ENCODE measurements at places on chromosomes 5 and 9.

DNA sequence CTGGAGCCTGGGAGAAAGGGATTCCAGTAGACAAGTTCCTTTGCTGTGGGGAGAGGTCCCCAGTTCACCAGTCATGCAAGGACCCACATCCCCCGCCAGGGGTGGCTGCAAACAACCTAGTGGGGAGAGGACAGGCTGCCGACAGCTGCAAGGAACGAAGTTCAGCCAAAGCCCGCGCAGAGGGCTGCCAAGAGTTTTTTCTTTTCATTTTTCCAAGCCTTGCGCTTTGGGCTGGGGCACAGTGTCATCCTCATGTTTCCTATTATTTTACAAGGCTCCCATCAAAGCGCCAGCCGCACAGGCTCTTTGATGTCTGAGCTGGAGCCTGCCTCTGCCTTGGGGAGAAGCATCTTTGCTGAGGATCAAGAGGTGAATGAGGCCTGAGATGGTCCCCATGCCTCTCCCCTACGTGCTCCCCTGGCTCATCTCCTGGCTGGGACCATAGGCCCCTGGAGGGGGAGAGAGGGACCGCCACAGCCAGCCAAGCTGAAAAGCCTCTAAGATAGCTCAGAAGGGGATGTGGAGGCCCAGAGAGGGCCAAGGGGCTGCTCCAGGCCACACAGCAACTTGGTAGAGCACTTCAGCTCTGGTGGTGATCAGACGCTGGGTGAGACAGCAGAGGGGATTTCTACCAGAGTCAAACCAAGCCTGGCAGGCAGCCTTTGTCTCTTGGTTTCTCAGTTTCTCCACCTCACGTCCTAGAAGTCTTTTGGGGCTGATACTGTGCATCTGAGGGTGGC, 50.4 kb upstream of the SYNPO start:
- DNase-seq, result no peak

- no peak for DNase-seq
Observed at GRCh38 chr9:101907466-101907865, 169.0 kb upstream of the GRIN3A start.

GRCh38 chr5:68482199-68482598, 266.6 kb downstream of the PIK3R1 start:
- DNase-seq, result peak; percentile 1

- DNase-seq, result peak; percentile 73
Observed at GRCh38 chr9:35114113-35114839, 1.4 kb downstream of the ATOSB start.

DNA sequence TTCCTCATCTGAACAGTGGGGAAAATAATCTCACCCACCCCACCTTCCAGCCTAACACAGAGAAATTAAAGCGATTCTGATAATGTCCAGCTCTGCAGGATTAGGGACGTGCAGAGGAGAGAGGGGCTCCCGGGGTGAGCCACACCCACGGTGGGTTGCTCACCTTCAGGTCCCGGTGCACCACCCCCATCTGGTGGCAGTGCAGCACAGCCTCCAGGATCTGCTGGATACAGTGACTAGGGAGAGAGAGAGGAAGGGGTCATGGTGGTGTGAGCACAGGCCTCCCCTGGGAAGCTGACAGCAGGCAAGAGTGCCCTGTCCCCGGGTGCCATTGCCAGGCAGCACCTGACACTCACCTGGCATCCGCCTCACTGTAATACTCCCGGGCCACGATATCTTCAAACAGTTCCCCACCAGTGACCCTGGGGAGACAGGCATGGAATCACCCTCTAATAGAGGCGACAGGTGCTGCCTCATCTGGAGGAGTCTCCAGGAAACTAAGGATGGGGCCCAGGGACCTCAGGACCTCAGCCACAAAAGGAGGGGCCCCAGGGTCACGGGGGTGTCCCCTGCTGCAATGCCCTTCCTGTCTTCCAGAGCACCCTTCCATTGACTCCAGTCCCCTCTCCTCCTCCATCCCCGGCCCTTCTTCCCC, 33.0 kb downstream of the CAMK2A start:
- no peak for DNase-seq

GRCh38 chr5:150349681-150350275, 7.7 kb upstream of the TCOF1 start:
- no peak for DNase-seq

DNA sequence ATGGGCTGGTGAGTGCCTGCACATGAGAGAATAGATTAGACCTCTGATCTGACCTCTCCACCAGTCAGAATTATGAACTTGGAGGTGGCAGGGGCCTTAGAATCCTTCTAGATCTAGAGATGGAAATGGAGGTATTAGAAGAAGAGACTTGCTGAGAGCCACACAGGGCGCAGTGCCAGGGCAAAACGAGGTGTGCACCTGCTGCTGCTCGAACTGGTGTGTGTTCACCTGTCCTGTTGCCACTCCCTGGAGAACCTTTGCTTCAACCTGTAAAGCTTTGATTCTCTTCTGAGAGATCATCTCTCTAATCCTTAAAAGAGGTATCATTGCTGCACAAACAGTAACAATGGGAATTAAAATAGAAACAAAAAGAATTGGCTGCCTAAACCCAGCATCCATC, 24.9 kb downstream of the FRMPD1 start:
- no peak for DNase-seq

DNA sequence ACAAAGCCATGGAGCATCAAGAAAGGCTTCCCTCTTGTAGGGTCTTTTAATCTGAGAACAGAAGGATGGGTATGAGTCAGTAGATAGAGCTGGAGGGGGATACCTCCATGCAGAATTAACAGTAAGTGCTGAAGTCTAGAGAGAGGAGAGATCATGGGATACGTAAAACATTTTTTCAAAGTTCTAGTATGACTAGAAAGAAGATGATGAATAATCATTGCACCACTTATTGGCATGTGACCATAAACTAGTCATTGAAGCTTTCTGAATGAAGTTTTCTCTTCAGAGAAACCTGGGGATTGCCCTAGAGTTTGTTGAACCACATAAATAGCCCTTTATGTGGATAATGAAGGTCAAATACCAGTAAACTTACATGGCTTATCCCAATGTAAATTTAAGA, 48.6 kb upstream of the PTPRD start:
- no peak for DNase-seq
